ENCODE measurements at places on chromosomes 12 and 14.

DNA sequence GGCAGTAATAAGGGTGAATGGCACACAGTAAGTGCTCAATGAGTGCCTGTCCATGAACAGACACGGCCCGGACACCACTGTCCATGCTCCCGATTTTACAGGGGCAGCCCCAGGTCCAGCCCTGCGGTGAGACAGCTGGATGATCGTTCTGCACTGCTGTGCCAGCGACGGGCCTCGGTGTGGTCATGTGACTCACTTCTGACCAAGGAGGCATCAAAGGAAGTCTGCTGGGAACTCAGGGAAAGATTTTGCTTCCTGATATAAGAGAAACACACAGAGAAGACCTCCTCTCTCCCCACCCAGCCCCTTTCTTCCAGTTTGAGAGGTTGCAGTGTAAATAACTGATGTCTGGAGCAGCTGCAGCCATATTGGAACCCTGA, 126.6 kb downstream of the SCARB1 start:
- no peak for DNase-seq

DNA sequence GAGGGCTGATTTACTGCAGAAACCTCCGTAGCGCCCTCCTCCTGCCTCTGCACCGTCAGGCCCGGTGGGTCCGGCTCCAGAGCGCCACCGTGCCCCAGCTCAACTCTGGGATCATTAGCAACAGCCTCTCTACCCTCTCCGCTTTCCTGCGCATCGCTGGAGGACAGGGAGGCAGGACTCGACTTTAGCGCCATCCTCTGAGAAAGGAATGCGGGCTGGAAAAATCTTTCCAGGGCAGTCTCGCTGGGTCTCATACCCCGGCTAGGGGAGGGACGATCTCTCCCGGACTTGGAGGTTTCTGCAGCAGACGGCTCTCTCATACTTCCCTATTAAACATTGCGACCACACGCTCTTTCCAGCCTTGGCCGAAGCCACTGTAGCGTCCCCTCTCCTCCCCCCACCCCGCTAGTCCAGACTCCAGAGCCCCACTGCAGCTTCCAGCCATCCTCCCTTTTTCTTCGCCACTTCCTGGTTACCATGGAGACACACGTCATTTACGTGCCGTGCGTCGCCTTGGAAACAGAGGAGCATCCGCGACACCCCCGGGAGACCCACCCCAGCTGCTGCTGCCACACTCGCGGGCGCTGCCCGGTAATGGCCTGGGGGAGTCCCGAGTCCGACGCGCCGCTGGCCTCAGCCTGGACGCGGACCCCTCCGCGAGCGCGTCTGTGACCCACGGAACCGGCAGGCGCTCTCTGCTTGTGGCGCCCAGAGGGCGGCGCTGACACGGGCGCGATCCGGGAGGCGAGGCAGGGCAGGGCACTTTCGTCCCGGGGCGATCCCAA, at the start of gene CCDC184:
TSS of gene CCDC184 (plus strand) at position 554 of the 785 bp plus-strand sequence. CDS start 479 bp downstream, outside the sequence.
- DNase-seq = peak; percentile 81

GRCh38 chr14:95199298-95199983, 42.1 kb upstream of the DICER1 start:
- DNase-seq = no peak

DNA sequence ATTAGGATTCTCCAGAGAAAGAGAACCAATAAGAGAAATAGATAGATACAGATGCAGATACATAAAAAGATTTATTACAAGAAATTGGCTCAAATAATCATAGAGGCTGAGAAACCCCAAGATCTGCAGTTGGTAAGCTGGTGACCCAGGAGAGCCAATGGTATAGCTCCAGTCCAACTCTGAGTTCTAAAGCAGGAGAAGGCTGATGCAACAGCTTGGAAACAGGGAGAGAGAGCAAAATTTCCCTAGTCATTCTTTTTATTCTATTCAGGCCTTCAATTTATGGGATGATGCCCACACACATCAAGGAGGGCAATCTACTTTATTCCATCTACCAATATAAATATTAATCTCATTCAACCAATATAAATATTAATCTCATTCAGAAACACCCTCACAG, 218.2 kb downstream of the PRKD1 start:
- DNase-seq = peak; percentile 24

- peak; percentile 82 for DNase-seq
Observed at GRCh38 chr14:24058260-24058950, 6.6 kb downstream of the CARMIL3 start.

DNA sequence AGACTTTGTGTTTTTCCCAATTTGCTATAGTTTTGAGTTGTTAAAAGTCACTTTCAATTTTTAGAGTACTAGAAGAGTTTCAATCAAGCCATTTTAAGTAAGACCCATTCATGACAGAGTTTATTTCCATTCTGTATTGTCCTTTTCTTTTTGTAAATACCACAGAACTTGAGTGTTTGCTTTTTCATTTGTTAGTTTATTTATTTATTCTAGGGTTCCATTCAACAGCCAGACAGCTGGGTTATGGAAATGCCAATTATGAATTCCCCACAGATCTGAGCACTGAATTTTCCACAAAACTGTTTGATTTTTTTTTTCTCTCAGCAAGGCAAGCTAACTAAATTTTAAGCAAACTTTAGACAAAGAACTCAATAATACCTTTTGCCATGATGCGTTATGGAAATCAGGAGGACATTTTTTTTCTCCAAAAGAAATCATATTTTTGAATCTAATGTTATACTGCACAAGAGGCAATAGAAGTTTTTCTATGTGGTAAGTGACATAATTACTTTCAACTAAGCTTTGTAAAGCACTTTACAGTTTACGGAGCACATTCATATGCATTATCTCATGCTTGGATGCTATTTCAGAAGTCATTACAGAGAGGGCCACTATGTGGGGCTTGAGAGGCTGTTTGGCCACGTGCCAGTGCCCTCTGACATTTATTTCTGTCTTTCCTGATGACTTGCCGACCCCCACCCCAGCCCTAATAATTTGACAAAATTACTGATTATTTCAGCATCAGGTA, 181.5 kb downstream of the VRK1 start:
- DNase-seq = no peak

Measured in fibroblast of pulmonary artery (primary cell).